Caudate nucleus (tissue), 63 donors: ENCODE measurements at places on chromosomes 4 and X.

- no peak for DNase-seq
Observed at GRCh38 chrX:40671126-40671525, 23.8 kb upstream of the CXorf38 start.

DNA sequence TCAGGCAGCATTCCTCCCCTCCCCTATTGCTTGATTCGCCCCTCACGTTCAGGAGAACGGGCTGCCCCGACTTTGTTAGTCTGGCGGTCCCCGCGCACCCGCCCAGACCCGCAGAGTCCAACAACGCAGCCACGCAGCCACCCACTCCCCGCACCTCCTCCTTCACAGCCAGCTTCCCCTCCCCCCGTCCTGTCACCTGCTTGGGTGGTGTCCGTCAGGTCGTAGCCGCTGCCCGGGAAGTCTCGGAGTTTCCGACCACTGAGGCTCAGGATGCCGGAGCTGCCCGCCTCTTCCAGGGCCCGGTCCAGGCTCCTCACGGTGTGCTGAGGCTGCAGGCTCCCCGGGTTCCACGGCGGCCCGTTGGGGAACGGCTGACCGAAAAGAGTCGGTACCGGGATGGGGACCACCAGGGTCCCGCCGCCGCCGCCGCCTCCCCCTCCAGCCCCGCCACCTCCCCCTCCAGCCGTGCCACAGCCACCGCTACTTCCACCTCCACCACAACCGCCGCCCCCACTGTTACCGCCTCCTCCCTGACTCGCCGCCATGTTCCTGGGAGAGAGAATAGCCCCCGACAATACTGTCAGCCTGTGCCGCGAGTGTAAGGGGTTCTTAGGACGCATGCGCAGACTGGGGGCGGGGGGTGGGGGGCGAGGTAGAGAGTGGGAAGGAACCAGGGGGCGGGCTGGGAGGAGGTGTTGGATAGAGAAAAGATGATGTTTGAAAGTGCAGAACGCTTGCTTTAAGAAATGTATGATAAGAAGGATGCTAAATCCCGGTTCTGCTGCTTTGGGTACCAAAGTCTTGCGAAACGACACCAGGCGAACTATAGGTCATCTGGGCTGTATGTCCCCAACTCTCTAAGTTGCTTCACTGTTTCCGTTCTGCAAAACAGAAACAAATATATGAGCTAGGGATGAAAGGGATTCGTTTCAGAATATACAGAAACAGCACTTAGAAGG lies at the start of gene LRCH2:
Gene LRCH2 (minus strand): TSS at position 600 of the 959 bp plus-strand sequence. CDS start 55 bp downstream, at position 545.
- peak; percentile 62 for DNase-seq

GRCh38 chr4:128311659-128312403 lies 24.2 kb upstream of the PGRMC2 start:
- DNase-seq, result no peak

GRCh38 chrX:72123471-72124185 lies 8.1 kb downstream of the RTL5 start:
- DNase-seq, result no peak

DNA sequence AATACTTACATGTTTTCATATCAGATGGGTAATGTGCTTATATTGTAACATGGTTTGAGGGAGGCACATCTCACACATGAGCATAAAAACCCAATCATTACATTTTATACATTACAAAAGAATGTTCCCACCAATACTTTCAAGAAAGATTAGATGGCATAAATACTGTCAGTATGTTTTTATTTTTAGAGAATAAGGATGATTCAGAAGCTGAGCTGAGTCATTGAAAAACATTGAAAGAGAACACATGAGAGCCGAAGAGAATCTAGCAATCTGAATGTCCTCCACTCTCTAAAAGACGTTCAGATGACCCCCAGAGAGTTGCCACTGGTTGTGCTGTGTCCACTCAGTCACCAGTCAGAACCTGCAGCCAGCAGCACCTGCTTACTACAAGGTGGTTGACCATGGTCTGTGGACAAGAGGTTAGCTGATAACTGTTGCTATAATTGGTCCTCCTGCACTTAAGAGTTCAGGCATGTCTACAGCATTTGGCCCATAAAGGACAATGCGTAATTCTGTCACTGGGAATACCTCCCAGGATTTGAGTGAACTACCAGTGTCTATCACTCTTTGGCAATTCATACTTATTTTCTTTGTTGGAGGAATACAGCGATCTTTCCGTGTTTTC lies 382.2 kb upstream of the IGFBP7 start:
- no peak for DNase-seq

DNA sequence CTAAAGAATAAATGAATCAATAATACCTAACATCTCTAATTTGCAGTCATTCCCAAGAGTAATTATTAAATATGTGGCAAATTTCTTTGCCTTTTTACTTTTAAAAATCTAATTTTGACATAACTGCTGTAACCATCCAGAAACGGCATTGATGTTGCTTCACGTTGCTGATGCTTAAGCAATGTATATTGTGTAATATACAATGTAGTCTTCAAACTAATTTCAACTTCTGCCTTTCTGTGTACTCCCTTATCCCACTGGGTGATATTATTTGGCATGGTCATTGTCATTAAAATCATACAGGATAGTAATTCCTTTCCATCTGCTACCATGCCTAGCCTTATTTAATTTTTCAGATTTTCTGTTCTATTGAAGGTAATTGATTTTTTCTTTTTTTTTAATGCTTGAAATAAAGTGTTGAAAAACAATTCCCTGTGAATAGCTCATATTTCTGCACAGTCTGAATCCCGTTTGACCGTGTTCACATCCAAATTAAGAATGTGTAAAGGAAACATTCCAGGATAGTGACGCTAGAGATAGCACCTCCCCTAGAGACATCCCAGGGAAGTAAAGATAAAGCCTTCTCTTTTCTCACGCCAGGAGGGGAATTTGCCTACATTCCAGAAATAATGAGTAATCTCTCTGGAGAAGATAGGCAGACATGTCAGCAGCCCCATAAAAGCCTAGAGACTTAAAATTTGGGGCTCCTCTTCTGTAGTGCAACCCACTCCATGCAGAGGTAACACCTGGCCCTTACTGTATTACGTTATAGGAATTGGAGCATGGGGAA lies 8.6 kb downstream of the FAM200B start:
- no peak for DNase-seq

- peak; percentile 13 for DNase-seq
Observed at GRCh38 chr4:57055886-57056285, 54.3 kb downstream of the IGFBP7 start.

DNA sequence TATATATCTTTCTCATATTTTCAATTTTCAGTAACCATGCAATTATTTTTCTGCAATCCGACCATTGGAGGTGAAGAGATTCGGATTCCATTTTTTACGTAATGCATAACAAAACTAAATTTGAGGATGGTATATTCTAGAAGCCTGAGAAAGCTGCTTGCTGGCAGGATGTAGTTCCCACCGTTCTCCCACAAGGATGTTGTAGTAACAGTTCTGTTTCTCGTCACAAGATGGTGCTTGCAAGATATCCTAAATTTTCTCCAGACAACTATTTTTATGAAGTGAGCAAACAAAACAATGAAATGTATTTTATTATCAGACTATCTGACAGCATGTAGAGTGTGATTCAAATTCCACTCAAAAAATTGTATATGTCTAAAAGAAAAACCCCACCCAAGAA lies 10.7 kb downstream of the PWWP3B start:
- no peak for DNase-seq

DNA sequence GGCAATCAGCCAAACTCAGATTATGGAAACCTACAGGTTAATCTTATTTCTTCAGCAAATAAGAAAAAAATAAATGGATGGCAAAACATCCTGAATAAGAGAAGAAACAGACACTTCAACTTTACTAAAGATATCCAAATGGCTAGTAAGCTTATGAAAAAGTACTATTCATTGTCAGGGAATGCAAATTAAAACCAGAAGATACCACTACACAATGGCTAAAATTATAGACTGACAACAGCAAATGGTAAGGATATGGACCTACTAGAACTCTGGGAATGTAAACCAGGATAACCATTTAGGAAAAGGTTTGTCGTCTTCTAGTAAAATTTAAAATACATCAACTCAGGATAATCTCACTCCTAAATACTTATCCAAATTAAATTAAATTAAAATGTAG lies 24.3 kb downstream of the GRSF1 start:
- no peak for DNase-seq
